NCI-H146 (cell line): ENCODE measurements at places on chromosomes 1 and 21.

- peak; percentile 70 for DNase-seq
These were observed 20.2 kb downstream of the NUAK2 start for GRCh38 chr1:205301205-205301821.

DNA sequence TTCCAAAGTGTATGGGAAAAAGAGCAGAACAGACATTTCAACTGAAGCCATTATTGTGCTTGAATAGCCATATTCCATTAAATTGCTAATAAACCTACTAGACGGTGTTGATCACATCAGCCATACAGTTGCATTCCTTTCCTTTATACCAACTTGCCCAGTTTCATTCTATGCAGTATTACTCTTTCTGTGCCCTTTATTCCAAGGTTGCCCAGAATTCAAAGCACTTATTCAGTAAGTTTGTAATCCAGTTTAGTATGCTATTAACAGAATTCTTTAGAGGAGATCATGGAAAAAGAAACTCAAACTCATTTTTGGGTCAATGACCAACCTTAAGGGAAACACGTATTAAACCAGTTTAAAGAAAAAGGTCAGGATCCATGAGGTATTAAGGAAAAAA lies 89.5 kb downstream of the DDAH1 start:
- DNase-seq: no peak

- DNase-seq: peak; percentile 19
These were observed 92.5 kb downstream of the DSCAM start for GRCh38 chr21:40754466-40754865.

DNA sequence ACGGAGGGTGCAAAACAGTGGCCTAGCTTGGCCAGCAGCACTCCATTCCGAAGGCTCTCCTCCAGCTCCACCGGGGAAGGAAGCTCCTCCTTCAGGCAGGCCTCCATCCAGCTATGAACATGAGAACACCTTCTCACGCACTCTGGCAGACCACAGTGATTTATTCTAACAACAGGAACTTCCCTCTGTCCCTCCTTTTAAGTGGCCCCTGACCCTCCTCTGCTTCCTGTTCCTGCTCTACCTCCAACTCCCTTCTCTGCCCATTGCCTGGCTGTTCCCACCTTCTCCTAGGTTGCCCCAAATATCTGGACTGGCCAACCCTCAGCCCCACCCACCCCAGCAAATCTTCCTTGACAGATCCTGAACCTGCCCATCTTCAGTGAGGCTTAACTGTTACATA lies 5.9 kb downstream of the IQGAP3 start:
- DNase-seq: no peak

DNA sequence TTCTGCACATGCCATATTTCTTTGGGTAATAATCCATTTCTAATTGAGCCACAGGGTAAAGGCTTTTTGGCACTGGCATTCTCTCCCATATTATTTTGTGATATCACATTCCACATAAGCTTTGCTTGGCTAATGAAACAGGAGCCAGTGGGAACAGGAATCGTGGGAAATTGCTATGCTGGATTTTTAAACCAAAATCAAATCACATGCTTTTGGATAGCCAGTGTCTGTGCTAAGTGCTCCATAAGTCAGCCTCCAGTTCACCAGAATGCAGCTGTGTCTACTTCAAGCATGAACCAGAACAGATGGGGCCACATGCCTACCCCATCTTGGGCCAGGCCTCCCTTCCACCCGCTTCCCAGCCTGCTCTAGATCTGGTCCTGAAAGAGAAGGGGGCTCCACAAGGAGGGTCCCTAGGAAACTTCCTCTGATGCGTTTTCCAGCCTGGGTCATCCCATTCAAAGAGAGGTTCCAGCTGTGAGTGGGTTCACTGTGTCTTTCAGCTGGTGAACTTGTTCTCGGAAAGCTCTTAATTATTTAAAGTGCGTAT lies 131.2 kb upstream of the COA6 start:
- DNase-seq: no peak

GRCh38 chr1:155946633-155947219 lies 5.3 kb downstream of the RXFP4 start:
- DNase-seq: no peak

- DNase-seq: peak; percentile 50
These were observed 577 bp upstream of the CEP350 start for GRCh38 chr1:179953974-179954492.

GRCh38 chr1:14826172-14826636 lies 227.7 kb downstream of the KAZN start:
- DNase-seq: no peak

DNA sequence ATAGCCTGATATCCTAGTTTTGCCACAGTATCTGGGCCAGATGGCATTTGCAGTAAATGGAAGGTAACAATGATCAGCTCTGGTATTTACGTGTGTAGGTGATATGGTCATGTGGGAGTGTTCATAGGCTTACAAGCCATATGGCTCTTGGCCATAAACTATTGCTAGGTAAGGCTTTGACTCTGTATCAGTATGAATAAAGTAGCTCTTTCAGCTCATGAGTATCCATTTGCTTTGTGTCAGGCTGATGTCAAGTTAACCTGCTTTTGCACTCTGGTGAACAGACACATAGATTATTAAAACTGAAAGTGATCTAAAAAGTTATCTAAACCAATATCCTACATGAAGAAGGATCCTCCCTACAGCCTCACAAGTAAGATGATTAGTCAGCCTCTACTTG lies 69.0 kb downstream of the DDR2 start:
- no peak for DNase-seq

DNA sequence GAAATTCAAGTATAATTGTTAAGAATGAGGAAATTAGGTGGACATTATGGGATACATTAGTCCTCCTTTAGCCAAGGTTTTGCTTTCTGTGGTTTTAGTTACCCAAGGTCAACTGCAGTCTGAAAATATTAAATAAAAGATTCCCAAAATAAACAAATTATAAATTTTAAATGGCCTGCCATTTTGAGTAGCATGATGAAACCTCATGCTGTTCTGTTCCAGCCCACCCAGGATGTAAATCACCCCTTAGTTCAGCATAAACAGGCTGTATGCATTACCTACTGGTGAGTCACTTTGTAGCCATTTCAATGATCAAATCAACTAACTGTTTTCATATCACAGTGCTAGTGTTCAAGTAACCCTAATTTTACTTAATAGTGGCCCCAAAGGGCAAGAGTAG lies 132.5 kb upstream of the LYPLAL1 start:
- no peak for DNase-seq

- no peak for DNase-seq
These were observed 34.1 kb downstream of the DDX20 start for GRCh38 chr1:111789666-111790316.

DNA sequence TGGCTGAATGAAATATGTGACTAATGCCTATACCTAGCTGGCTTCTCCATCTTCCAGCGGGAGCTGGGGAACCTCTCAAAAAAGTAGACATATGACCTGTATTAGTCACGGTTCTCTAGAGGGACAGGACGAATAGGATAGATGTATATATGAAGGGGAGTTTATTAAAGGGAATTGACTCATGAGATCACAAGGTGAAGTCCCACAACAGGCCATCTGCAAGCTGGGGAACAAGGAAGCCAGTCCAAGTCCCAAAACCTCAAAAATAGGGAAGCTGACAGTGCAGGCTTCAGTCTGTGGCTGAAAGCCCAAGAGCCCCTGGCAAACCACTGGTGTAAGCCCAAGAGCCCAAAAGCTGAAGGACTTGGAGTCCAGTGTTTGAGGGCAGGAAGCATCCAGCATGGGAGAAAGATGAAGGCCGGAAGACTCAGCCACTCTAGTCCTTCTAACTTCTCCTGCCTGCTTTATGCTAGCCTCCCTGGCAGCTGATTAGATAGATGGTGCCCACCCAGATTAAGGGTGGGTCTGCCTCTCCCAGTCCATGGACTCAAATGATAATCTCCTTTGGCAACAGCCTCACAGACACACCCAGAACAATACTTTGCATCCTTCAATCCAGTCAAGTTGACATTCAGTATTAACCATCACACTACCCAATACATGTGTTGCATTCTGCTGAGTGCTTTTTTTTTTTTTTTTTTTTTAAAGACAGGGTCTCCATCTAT lies 19.6 kb downstream of the OLIG1 start:
- no peak for DNase-seq

GRCh38 chr1:201637282-201638079 lies 98.6 kb downstream of the NAV1 start:
- DNase-seq: peak; percentile 6

- DNase-seq: peak; percentile 80
These were observed at the start of gene LMOD1 for GRCh38 chr1:201946224-201946908. TSS of gene LMOD1 (minus strand) at chr1:201946548. CDS start at chr1:201946340, 208 bp downstream.
